ENCODE measurements at places on chromosomes 13 and 19.

DNA sequence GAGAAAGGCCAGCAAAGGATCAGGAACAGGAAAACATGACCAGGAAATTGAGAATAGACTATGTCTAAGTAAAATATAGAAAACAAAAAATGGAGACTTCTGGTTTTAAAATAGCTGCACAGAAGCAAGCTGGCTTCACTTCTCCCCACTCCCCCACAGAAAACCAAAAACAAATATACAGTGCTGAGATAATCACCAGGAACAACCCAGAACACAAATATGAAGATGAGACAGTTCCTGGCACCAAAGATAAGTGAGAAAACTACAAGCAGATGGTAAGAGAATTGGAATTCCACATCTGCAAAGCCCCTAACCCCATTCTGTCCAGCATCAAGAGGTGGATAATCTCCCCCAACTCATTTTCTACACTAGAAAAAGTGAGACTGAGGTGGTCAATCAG is 397.7 kb downstream of the SUCLA2 start:
- H3K36me3 ChIP-seq, result no peaks in the 10 kb centered on the region
- H3K27me3 ChIP-seq, result no peaks in the 10 kb centered on the region
- H3K4me3 ChIP-seq, result no peak overlapping the region
- DNase-seq, result no peak
- no peaks in the 10 kb centered on the region for H3K4me1 ChIP-seq

DNA sequence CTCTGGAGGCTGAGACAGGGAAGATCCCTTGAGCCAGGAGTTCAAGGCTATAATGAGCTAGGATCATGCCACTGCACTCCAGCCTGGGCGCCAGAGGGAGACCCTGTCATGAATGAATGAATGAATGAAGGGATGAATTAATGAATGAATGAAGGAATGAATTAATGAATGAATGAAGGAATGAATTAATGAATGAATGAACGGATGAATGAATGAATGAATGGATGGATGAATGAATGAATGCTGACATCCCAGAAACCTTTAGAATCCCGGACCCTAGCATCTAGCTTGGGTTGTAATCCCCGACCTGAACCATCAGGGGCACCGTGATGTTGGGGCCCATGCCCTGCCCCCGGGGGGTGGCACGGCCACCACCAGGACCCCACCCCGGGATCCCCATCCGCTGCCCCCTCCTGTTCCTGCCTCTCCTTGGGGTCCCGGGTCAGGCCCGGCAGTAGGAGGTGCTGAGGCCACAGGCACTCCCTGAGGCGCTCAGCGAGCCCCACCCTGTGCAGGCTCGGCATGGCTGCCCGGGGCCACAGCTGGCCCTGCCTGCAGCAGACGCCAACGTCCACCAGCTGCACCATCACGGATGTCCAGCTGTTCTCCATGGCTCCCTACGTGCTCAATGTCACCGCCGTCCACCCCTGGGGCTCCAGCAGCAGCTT is 3.4 kb downstream of the EBI3 start:
- no peak overlapping the region for H3K27ac ChIP-seq
- no peak overlapping the region for H3K4me3 ChIP-seq
- H3K4me1 ChIP-seq, result no peaks in the 10 kb centered on the region
- no peak for DNase-seq
- no peaks in the 10 kb centered on the region for H3K27me3 ChIP-seq

DNA sequence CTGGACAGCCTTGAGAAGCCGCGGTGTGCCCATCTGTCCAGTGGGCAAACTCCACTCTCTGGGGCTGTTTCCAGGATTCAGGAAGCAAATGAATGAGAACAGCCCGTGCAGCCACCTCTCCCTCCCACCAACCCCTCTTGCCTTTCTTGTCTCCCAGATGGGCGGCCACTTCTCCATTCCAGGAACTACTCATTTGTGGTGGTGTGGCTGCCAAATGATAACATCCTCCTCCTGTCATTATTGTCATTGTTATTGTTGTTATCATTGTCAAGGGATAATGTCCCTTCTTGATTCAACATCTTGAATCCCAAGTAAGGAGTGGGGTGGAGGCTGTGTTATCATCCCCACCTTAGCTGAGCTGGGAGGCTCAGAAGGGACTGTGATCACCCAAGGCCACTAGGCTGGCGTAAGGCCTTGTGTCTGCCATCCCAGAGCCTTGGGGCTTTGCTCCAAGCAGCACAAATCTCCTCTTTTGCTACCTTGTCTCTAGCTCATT is 1.6 kb downstream of the DNM2 start:
- H3K27me3 ChIP-seq, result no peaks in the 10 kb centered on the region
- peak overlapping the region; percentile 91 for H3K4me3 ChIP-seq
- no peak for DNase-seq

GRCh38 chr13:57748096-57748495 is 116.6 kb downstream of the PCDH17 start:
- no peak for DNase-seq
- no peak overlapping the region for H3K27ac ChIP-seq
- no peaks in the 10 kb centered on the region for H3K36me3 ChIP-seq
- H3K27me3 ChIP-seq, result no peaks in the 10 kb centered on the region

DNA sequence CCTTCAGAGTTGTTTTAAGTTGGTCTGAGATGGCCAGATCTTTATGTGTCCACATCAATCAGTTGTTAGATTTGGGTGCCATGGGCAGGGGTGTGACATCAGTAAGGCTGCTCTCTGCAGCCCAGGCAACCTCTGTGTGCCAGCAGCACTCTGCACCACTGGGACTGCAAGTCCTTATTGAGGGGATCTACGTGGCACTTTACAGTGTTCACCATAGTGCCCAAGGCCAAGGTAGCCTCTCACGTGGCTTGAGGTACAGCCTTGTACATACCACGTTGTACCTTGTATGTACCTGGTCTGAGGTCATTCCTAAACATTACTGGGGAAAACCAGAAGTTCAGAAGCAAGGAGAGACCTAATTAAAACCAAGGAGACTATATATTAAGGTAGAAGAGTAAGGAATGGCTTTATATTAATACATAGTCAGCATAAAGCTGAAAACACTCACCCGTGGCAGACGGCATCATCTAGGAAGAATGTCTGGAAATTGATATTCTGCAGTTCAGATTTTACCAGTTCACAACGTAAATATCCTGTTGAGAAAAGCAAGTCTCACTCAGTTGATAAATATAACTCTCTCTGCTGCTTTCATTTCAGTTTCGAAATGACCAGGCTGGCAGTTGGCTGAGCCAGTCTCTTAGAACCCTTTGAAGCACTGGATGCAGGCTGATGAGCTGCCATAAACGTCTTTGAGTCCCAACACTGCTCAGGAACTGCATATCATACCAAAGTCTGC is 128.8 kb downstream of the ZDHHC20 start:
- H3K36me3 ChIP-seq, result no peaks in the 10 kb centered on the region
- peaks cover 36% of the 10 kb centered on the region for H3K27me3 ChIP-seq
- no peak overlapping the region for H3K4me3 ChIP-seq
- no peak overlapping the region for H3K27ac ChIP-seq
- peaks cover 4% of the 10 kb centered on the region for H3K4me1 ChIP-seq

DNA sequence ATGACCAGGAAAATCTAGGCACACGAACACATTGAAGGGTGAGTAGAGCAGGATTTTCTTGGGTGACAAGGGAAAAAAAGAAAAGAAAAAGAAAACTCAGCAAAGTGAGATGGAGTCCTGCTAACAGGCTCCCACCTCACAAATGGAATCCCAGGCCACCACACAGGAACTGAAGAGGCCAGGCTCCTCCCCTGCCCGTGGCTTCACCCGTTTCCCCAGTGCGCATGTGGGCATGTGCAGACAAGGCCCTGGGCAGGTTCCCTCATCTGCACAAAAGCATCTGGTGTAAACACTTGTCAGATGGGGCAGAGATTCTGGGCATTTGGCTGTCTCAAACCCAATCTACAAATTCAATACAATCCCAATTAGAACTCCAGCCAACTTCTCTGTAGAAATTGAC is 24.5 kb downstream of the CFAP97D2 start:
- DNase-seq, result no peak
- H3K27me3 ChIP-seq, result no peaks in the 10 kb centered on the region
- no peaks in the 10 kb centered on the region for H3K4me1 ChIP-seq
- H3K27ac ChIP-seq, result no peak overlapping the region
- no peaks in the 10 kb centered on the region for H3K36me3 ChIP-seq
- no peak overlapping the region for H3K4me3 ChIP-seq

GRCh38 chr19:56076498-56076897 is 44.6 kb downstream of the ZNF787 start:
- H3K27me3 ChIP-seq, result no peaks in the 10 kb centered on the region
- no peaks in the 10 kb centered on the region for H3K36me3 ChIP-seq
- no peaks in the 10 kb centered on the region for H3K4me1 ChIP-seq
- H3K27ac ChIP-seq, result no peak overlapping the region

GRCh38 chr19:34232566-34233481 is 21.5 kb upstream of the GARRE1 start:
- H3K4me3 ChIP-seq, result no peak overlapping the region
- peak overlapping the region; percentile 41 for H3K27ac ChIP-seq
- DNase-seq, result no peak
- H3K27me3 ChIP-seq, result no peaks in the 10 kb centered on the region
- H3K36me3 ChIP-seq, result peaks cover 44% of the 10 kb centered on the region
- H3K4me1 ChIP-seq, result no peaks in the 10 kb centered on the region

DNA sequence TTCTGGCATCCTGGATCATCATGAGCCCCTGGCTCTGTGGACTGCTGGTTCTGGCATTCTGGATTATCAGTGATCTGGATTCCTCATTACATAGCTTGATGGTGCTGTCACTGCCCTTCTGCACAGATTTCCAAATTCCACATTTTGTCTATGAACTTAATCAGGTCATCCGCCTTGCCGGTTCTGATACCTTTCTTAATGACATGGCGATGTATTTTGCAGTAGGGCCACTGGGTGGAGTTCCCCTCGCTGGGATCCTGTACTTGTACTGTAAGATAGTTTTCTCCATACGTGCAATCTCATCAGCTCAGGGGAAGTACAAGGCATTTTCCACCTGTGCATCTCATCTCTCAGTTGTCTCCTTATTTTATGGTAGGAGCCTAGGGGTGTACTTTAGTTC is 24.4 kb upstream of the OR7C2 start:
- H3K36me3 ChIP-seq, result no peaks in the 10 kb centered on the region
- no peaks in the 10 kb centered on the region for H3K4me1 ChIP-seq
- no peak overlapping the region for H3K27ac ChIP-seq
- no peaks in the 10 kb centered on the region for H3K27me3 ChIP-seq
- DNase-seq, result no peak

- no peaks in the 10 kb centered on the region for H3K27me3 ChIP-seq
- H3K36me3 ChIP-seq, result no peaks in the 10 kb centered on the region
- no peak for DNase-seq
Measured at GRCh38 chr19:42553292-42554045, 25.2 kb upstream of the CEACAM1 start.
